ENCODE measurements at places on chromosomes 12 and 14.
A peak's percentile ranks its signal among the peaks of the same experiment; 100 is the strongest.

DNA sequence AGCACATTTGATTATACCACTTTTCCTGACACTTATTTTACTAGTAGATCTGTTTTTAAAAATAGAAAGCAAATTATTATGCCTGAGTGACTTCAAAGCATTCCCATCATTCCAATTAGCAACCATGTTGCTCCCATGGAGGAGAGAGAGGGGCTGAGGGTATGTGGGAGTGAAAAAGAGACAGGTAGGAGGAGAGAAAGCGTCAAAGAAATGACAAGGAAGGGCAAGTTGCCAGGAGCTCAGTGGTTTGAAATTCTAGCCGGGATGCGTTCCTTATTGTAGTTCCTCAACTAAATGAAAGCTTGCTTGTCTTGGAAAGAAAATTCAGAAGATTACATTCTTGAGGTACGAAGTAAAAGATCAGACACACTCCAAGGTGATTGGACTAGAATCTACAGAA, 92.4 kb upstream of the PKP2 start:
- H3K4me3 ChIP-seq: no peak overlapping the region
- no peaks in the 10 kb centered on the region for H3K27me3 ChIP-seq
- no peak for DNase-seq
- H3K36me3 ChIP-seq: no peaks in the 10 kb centered on the region

DNA sequence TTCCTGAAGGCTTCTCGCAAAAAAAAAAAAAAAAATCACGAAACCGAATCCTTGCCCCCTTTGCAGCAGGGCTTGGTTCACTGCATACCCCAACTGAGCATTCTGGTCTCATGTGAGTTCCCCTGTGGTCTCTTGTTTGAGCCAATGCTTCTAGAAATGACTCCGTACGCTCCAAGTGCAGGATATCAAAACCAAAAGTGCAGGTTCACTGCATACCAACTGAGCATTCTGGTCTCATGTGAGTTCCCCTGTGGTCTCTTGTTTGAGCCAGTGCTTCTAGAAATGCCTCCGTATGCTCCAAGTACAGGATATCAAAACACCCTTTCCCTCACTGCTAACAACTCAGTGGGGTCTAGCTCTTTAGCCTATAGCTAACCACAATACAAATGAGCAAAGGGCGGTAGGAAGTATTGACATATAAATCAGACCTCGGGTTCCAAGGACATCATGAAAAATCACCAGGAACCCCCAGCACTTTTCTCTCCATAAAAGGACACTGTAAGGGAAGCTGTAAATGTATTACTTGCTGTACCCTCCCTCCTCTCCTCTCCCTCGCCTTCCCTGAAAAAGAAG, 206.3 kb upstream of the NOS1 start:
- no peak overlapping the region for H3K27ac ChIP-seq
- H3K36me3 ChIP-seq: no peaks in the 10 kb centered on the region
- DNase-seq: no peak
- H3K4me1 ChIP-seq: no peaks in the 10 kb centered on the region
- H3K27me3 ChIP-seq: peaks cover 10% of the 10 kb centered on the region
- H3K4me3 ChIP-seq: no peak overlapping the region

DNA sequence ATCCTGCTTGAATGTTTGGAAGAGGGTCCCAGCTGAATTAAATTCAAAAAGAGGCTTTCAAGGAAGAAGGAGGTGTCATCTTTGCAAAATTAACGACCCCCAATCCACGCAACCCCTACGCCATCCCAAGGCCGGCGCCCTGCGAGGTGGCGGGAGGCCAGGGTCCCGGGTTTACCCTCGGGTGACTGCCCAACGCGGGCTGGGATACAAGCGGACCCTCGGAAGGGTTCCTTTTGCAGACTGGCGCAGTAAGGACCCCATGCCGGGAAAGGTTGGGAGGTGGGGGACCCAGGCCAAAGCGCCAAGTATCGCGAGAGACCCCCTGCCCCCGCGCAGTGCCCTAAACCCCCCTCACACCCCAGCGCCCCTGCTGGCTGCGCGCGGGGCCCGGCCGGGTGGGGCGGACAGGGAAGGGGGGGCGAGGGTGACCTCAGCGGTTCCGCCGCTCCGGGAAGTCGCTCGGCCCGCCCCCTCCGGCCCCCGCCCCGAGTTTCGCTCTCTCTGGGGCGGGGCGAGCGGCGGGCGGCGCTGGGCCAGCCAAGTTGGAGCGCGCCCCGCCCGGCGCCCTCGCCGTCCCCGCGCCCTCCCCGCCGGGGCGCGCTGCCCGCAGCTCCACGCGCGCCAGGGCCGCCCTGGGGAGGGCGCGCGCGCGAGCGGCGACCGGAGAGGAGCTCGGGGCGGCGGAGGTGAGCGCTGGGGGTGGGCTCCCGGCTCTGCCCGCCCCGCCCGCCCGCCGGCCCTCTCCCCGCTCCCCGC, 708 bp upstream of the ZBTB42 start:
- H3K36me3 ChIP-seq: no peaks in the 10 kb centered on the region
- peak; percentile 92 for DNase-seq
- H3K27me3 ChIP-seq: no peaks in the 10 kb centered on the region
- peak overlapping the region; percentile 65 for H3K4me3 ChIP-seq

- H3K27ac ChIP-seq: peak within 1 kb of the TSS; percentile 88
- H3K27me3 ChIP-seq: peaks cover 9% of the 10 kb centered on the region
- peaks cover 6% of the 10 kb centered on the region for H3K4me1 ChIP-seq
- peak; percentile 92 for DNase-seq
These were observed at the start of gene KITLG for GRCh38 chr12:88580051-88580871. KITLG (minus strand) TSS chr12:88580471; CDS start chr12:88580278, 193 bp downstream.

DNA sequence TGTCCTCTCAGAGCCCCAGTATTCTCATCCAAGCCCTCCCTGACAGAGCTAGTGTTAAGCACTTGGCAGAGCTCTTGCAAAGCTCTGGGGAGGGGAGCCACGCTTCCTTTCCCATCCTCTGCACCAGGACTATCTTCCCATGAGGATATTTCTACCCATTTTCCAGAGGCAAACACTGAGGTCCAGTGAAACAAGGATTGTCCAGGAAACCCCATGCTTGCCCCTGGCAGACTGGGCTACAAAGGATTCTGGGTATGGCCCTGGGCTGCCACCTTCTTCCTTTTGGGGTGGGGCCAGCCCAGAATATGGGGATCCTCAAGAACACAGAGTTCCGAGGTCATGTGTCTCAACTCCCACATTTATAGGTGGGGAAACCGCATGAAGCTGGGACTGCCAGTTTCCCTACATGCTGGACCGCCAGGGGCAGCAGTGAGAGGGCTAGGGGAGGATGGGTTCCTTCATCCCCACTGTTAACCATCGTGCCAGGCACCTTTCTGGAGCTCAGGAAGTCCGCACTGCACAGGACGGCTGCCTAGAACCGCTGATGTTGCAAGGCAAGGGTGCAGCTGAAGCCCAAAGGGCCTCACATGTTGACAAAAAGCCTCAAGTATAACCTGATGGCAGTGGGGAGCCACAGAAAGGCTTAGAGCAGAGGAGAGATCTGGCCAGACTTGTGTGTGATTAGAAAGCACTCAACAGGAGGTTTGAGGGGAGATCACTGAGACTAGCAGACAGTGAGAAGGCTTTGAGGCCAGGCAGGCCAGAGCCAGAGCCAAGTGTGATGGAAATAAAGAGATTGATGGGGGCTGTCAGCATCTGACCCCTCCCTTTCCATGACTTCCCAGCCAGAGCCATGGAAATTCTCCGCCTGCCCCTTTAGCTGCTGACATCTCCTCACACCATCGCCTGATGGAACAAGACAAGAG, 5.5 kb upstream of the CCDC85C start:
- no peaks in the 10 kb centered on the region for H3K36me3 ChIP-seq
- H3K4me3 ChIP-seq: no peak overlapping the region
- DNase-seq: no peak
- peaks cover 7% of the 10 kb centered on the region for H3K27me3 ChIP-seq

GRCh38 chr14:84336433-84336832, 1193.5 kb upstream of the FLRT2 start:
- DNase-seq: no peak
- no peak overlapping the region for H3K27ac ChIP-seq
- H3K4me3 ChIP-seq: no peak overlapping the region
- H3K36me3 ChIP-seq: no peaks in the 10 kb centered on the region
- H3K27me3 ChIP-seq: no peaks in the 10 kb centered on the region

GRCh38 chr12:118065380-118065779, 4.4 kb upstream of the WSB2 start:
- no peak overlapping the region for H3K27ac ChIP-seq
- H3K36me3 ChIP-seq: no peaks in the 10 kb centered on the region
- DNase-seq: no peak
- no peaks in the 10 kb centered on the region for H3K27me3 ChIP-seq

DNA sequence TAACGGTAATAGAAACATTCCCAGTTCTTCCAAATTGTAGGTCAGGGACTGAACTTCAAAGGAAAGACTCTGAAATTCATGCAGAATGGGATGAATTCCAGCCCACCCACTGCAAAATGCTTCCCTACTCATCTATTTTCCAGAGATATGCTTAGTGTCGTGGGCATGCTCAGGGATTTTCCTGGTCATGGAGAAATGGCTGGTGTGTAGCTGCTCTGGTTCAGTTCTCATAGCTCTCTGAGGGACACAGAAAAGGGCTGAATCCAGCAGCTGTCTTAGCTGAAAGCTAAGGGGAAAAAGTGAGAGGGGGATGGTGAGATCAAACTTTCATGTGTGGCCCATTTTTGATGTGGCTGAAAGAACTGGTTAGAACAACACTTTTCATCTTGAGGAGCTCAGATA, 72.9 kb upstream of the KRAS start:
- no peak overlapping the region for H3K4me3 ChIP-seq
- H3K27ac ChIP-seq: no peak overlapping the region
- no peaks in the 10 kb centered on the region for H3K4me1 ChIP-seq
- peak; percentile 47 for DNase-seq
- no peaks in the 10 kb centered on the region for H3K36me3 ChIP-seq

- peaks cover 22% of the 10 kb centered on the region for H3K4me1 ChIP-seq
- peaks cover 14% of the 10 kb centered on the region for H3K36me3 ChIP-seq
- peak; percentile 34 for DNase-seq
- H3K27ac ChIP-seq: peak overlapping the region; percentile 79
These were observed 976 bp downstream of the PEX5 start for GRCh38 chr12:7190268-7191055.

Data from muscle of leg (tissue), 16 donors.